ENCODE measurements at places on chromosomes 2 and 18. TPM values are rescaled to one million over a fixed set of nuclear protein-coding genes. Genes with fewer than 3 reads are reported as not detected.

ALPI gene
- total RNA-seq, result not detected

- ATAC-seq, result no peak
These were observed 94.4 kb downstream of the EIPR1 start for GRCh38 chr2:3283206-3283605.

GRCh38 chr2:143139835-143140393 is 10.7 kb downstream of the ARHGAP15 start:
- peak; percentile 47 for ATAC-seq

DNA sequence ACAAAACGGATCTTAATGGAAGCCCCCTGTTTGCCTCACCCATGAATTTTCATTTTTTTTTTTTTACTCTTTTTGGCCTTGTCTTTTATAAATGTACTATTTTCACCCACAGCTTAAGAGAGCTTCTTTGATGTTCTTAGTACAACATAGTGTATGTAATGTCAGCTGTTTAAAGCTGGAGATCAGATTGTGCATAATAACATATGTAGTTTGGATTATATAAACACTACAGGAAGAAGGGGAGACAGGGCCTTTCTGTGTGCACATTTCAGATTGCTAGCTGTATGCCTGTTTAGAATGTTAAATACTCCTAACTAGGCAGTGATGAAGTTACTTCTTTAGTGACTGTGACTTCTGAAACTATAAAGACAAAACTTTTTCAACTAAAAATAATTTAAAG is 2.1 kb upstream of the TANC1 start:
- ATAC-seq, result no peak

DNA sequence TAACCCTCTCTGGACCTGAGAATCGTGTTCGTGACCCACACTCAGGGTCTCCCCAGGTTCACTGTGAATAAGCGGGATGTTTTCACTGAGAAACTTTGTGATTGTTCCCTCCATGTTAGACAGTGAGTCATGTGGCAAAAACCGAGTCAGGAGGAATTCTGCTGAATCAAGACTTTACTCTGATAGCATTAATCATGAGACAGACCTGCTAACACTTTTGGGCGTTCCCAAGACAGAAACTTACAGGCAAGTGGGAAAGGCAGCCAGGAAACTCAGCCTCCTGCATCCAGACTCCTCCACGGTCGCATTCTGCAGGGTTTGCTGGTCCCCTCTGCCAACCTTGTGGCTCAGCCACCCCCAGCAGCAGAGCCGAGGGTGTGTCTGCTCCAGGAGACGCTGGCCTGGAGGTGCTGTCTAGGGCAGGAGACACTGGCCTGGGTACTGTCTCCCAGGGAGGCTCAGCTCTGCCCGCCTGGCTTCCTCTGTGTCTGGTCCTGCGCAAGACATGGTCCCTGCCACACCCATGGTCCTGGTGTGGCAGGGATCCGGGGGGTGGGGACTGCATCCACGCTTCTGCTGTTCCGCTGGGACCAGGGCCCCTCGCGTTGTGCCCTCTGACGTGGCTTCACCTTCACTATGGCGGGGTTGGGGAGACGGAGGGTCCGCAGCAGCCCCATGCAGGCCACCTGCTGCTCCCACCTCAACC is 177.4 kb downstream of the TWIST2 start:
- ATAC-seq, result no peak

DNA sequence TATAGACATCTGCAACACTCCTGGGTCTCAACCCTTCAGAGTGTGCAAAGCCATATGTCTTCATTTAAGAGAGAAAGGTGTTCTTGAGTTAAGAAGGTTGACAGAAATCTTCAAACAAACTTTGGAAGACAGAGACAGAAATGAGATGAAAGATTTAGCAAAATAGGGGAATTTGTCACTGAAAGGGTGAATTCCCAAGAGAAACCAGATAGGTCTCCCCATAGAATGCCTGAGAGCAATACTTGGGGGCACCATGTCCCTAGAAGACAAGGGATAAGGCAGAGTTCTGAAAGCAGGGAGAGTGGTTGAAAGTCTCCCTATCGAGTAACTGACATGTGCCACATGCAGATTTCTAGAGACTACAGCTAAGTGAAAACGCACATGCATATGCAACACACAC is 50.0 kb downstream of the AP1S3 start:
- ATAC-seq, result no peak

TDRD15 gene
- total RNA-seq, result 0.13 TPM

GRCh38 chr18:10892786-10893185 is 256.6 kb downstream of the PIEZO2 start:
- ATAC-seq, result no peak

DNA sequence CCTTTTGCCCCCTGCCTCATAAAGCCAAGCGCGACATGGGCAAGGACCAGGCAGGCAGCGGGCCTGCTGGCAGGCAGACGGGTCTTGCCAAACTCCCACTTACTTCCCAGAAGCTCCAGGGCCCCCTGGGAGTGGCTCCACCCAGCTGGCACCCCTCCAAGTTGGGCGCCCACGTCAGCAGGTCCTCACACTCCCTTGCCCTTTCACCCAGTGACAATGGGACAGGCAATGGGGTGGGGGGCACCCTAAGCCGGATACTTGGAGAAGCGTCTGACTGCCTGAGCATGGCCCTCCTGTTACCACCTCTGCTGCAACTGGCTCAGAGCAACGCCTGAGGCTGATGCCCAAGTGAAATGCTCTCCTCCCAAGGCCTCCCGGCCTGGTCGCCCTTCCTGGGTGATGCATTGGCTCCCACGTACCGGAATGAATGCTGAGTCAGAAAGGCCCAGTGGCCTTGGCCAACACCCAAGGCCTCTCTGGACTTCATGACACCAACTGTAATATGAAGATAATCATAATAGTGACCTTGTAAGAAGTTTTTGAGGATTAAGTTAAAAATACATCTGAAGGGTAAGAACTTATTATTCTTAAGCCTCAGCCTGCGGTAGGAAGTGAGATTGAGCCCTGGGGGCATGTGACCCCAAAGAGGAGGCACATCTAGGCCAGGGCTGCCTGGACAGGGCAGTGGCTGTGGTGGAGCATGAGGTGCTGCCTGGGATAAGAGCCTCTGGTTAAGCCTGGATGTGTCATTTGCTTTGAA is 31.6 kb downstream of the KCNK3 start:
- no peak for ATAC-seq

ANKRD30B gene
- not detected for total RNA-seq
